ENCODE measurements at places on chromosomes 2 and 18.

GRCh38 chr18:10312326-10313015, 142.0 kb upstream of the APCDD1 start:
- peak; percentile 44 for DNase-seq

DNA sequence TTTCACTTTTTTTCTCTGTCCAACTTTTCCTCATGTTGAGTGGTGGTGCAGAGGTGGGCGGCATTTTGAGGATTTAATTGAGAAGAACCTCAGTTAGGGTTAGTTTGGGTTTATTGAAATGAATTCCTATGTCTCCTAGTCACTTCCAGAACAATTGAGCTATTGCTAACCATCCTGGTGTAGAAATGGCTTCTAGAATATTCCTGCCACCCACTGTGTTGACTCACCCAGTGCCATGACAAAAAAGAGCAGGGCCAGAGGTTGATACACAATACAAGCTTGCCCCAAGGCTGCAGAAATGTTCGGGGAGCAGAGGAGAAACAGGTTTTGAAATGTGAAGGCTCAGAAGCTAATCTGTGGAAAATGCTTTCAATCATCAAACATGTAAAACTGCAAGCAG, 167.1 kb upstream of the TRIB2 start:
- peak; percentile 41 for DNase-seq

- no peak for DNase-seq
These were observed 11.4 kb upstream of the PROKR1 start for GRCh38 chr2:68632021-68632420.

DNA sequence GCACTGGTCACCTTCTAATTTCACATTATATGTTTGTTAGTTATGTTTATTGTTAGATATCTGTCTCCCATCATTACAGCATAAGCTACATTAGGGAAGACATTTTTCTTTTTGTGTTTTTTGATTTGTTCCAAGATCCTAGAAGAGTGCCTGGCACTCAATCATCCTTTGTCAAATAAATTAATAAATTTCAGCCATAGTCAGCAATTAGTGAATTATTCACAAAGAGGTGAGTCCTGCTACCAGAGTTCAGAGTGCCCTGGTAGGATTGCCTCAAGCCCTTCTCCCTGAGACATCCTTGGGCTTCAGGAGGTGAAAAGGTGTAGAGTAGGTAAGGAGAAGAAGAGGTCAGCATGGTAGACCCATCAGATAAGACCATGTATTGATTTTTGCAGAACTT, 186.2 kb upstream of the CTAGE1 start:
- no peak for DNase-seq
